ENCODE measurements at places on chromosomes 4 and X.

DNA sequence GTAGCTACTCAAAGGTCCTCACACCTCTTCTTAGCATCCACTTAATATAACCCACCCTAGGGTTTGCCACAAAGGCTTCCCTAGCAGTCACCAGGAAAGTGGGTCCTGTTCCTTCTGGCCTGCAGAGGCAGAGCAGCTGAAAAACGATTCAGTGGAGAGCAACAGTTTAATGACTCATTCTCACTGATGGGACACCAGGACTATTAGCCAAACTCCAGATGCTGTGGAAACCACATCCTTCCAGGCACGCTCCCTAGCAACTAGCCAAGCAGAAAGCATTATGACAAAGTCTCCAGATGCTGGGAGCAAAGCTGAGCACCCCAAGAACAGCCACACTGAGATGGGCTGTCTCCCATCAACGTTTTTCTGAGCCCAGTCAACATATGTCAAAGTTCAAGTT lies 30.3 kb upstream of the UTP14A start:
- DNase-seq: no peak

DNA sequence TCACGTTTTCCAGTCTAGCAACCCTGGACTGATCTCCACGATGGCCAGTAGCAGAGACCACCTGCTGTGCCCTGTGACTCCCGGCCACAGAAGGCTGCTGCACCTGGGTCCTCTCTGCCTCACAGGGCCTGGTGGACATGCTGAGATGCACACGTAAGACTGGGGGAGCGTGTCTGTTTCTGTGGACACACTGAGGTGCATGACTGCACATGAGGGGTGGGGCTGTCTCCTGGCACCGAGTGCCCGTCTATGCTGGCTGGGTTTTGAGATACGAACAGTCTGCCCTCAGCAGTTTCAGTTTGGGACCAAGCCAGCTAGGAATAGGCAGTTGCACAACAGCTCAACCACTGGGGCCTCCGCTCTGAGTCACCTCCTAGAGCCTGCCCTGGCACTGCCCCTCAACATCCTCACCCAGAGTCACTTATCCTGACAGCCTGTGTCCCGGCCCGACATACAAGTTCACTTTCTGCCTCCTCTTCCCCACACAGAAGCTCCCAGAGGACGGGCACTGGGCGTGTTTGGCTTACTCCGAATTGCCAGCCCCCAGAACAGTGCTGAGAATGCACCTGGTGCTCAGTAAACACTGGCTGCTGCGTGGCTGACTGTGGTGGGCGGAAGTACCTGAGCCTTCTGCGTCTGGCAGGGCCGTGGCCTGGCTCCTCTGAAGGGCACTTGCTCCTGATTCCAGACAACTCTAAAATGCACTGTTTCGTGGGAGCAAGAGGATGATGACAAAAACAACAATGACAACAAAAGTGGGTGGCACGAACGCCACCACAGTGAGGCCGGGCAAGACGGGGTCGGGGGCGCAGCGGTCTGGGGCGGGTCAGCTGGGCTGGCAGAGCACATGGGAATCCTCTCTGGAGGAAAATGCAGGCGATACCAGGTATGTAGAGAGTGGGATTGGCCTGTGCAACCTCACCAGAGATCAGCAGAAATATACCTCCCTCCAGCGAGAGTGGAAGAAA lies 30.9 kb downstream of the RNF212 start:
- no peak for DNase-seq

DNA sequence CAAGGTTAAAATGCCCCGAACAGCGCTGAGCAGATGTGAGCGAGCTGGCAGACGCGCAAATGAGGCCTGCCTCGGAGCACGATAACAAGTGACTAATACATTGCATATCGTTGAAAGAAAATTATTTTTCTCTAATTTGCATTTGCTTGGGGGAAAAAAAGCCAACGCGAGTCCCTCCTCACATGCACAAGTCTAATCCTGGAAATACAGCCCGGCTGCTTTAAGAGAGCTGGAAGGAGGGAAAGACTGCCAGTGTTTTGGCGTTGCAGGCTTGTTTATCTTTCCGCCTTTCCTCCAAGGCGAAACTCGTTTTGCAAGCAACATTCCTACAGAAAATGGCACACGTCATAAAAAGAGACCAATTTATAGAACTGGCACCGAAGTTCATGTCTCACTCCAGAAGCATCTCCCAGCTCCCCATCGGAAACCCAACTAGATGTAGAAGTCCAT lies 12.6 kb downstream of the BCOR start:
- no peak for DNase-seq

DNA sequence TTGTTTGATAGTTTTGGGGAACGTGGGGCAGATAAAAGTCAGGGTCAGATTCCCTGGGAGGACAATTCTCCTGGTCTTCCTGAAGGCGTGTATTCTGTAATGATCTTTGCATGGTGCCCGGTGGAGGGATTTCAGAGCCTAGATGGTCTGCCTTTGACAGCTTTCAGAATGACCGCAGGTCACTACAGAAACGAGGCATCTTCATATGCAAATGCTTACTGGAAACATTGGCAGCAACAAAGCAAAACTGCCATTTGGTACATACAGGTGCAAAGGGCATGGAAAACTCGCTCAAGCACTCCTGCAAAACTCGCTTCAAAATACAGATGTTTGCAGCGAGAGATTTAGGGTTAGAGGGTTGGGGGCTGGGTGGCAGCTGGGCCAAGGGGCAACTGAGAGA lies 8.8 kb downstream of the C4orf50 start:
- no peak for DNase-seq

DNA sequence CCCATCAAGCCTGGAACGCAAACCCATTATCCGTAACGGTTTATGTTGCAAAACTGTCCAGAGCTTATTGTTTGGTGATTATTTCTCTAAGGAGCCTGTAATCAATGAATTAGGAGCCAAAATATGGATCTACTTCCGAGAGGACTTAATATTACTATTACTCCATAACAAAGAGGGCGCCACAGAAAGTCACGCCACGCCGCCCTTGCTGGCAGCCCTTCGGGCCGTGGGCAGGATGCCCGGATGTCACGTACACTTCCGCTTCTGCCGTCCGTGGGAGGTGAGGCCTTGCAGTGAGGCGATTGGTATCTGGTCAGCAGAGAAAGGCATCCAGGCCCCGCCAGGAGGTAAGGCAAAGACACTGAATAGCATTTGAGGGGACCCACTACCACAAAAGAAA lies at the start of gene MAGEB10:
TSS of gene MAGEB10 (plus strand) at position 301 of the 400 bp plus-strand sequence. CDS start 13,317 bp downstream, outside the sequence.
- DNase-seq: no peak

DNA sequence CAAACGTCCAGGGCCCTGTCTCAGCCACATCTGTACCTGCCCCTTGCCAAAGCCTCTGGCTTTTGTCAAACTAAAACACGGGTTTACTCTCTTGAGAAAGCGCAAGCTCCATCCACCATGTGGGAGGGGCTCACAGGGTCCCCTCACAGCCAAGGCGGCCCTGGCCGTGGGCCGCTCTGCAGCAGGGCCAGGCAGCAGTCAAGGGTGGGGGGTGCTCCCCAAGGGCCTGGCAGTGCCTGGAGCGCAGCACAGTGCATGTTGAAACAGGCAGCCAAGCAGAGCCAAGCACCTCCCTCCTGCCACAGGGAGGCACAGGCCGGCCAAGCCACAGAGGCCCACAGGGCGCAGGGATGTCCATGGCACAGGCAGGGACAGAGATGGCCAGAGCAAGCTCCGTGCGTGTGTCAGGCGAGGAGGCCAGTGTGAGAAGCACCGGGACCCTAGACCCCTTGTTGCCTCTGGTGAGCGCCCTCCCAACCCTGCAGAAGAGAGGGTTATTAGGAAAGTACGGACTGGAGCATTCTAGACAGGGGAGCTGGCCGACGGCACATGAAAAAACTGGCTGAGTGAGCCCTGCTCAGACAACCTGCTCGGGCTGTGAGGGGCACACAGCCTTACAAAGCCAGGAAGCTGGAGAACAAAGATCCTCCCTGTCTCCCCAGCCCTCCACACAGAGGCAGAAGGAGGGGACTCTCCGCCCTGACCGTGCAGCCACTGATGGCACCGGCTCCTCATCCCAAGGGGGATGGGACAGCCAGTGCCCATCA lies 39.0 kb downstream of the FAM53A start:
- no peak for DNase-seq
